Activated CD8-positive, alpha-beta memory T cell treated with anti-CD3 and anti-CD28 coated beads, Interleukin-2, amount 50 U/mL, for 4 hours (primary cell): ENCODE measurements at places on chromosomes 4 and X.

GRCh38 chr4:139014371-139015268 is 961 bp upstream of the NOCT start:
- DNase-seq: peak; percentile 21

DNA sequence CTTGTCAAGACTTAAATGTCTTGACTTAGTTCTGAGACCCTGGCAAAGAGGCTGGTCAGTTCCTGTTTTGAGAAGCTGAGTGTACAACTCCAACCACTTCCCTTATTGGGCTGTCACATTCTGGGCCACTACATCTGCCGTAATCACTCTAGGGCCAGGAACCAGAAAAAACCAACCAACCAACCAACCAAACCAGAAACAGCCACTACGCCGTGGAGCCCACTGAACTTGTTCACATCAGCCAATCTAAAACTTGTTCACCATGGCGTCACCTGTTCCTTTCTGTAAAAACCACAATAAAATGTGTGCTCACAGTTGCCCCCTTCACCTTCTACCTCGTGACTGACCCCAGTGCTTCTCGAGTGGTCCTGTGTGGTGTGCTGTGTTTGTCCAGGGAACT is 107.3 kb downstream of the JADE1 start:
- DNase-seq: no peak

- no peak for DNase-seq
These were observed 28.6 kb downstream of the BEX3 start for GRCh38 chrX:103405009-103405333.

- no peak for DNase-seq
These were observed 1.1 kb downstream of the PCSK1N start for GRCh38 chrX:48834383-48834709.

GRCh38 chr4:164488114-164488513 is 265.8 kb upstream of the SMIM31 start:
- DNase-seq: no peak

- DNase-seq: no peak
These were observed 26.3 kb downstream of the KLHL8 start for GRCh38 chr4:87193958-87194675.
